ENCODE measurements at places on chromosomes 2 and 18. TPM values are rescaled to one million over a fixed set of nuclear protein-coding genes. Genes with fewer than 3 reads are reported as not detected.

DNA sequence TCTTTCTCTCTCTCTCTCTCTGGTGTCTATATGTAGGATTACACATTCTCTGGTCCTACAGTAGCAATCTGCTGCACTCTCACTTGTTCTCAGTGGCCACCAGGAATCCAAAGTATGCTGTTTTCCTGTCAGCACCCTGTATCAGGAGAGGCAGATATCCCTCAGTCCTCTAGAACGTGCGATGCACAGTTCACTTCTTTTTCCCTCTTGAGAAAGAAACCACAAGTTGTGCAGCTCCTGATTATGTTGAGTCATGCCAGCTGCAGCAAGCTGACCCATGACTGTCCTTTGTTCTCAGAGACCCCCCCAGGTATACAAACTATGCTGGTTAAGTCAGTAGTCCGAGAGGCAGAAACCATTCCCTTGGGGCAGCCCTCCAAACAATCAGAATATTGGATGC lies 54.6 kb downstream of the LANCL1 start:
- DNase-seq: no peak

SCN1A gene
- total RNA-seq: not detected

GRCh38 chr2:85444629-85445172 lies 26.2 kb downstream of the SH2D6 start:
- DNase-seq: no peak

- DNase-seq: no peak
Measured at GRCh38 chr2:47039913-47040562, 115.1 kb downstream of the STPG4 start.

DNA sequence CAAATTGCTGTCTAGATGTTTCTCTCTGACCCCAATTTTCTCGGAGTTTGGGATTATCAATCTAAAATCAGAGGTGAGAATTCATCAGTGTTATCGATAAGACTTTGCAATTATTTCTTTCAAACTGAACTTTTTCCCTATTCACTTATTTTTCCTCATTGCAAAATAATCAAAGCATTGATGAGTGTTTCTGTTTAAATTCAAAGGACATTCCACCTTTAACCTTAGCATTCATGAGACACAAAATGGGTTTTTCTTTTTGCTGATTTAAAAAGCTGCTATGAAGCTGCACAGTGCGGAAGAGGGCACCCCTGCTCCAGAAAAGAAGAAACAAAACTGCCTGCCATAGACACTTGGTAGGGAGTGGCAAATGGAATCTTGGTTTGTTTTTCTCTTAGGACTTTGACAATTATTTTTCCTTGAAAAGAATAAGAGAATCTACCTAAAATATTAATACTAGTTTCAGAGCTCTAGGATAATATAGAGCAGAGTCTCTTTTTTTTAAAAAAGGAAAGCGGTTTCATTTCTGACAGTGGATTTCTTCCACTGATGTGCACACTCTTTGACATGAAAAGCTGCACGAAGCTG lies 203.4 kb downstream of the TGIF1 start:
- DNase-seq: no peak

ACVR1 gene
- 25.0 TPM for total RNA-seq

DNA sequence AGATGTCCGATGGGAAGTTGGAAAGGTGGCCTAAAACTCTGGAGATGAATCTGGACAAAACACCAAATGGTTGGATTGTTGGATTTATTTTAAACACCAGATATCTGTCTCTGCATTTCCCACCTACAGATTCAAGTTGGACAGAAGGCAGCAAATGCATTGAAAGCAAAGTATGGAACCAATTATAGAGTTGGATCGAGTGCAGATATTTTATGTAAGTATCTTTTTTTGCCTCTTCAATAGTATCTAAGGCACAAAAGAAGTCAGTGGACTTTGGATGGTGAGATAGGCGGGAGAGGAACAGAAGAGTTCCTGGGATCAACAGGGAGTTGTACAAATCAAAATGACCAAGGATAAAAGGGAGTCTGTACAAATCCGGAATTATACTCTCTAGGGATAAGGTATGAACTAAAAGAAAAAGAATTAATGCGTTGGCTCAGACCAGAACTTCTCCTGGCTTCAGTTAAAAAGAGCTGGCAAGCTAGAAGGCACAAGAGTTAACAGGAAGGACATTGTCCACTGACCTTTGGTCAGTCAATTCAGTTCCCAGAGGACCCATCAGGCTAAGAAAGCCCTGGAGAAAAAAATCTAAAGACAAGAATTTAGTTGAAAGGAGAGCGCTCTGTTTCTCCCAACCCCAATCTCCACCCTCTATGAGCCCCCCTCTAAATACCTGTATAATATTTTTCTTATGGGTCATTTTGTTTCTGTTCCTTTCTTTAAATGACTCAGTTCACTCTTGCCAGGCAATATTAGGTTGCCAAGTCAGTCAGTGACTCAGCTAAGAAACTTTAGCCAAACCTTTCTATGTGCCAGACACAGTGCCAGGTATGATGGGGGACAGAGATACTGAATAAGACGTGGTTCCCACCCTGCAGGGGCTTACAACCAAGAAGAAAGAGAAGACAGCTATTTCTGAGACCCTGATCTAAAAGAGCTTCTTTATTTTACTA lies 29.1 kb downstream of the CPO start:
- DNase-seq: no peak

DNA sequence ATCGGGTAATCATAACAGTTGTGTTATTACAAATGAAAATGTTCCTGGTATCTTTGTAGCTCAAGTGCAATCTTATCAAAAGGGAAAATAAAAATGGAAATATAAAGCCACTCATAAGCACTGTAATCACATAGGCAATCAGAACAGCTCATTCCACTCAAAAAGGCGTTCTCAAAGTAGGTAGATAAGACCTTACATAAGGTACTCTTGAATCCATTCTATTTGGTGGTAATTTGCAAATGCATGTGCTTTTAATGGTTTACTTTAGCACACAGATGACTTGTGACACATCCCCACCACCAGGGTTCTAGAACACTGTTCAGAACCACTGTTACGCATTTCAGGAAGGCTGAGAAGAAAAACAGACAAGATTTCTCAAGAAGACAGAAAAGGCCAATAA lies 86.7 kb upstream of the NARS1 start:
- no peak for DNase-seq

DNA sequence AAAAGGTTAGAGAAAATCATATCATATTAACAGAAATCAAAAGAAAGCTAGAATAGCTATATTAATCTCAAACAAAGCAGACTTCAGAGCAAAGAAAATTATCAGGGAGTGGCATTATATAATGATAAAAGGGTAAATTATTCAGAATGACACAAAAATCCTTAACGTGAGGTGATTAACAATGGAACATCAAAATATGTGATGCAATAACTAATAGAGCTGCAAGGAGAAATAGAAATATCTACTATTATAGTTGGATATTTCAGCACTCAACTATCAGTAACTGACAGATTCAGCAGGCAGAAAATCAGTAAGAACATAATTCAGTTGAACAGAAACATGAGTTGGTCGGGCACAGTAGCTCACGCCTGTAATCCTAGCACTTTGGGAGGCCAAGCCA lies 275.1 kb upstream of the FSIP2 start:
- DNase-seq: no peak

GRCh38 chr2:165530-165929 lies 98.3 kb downstream of the SH3YL1 start:
- DNase-seq: no peak

DNA sequence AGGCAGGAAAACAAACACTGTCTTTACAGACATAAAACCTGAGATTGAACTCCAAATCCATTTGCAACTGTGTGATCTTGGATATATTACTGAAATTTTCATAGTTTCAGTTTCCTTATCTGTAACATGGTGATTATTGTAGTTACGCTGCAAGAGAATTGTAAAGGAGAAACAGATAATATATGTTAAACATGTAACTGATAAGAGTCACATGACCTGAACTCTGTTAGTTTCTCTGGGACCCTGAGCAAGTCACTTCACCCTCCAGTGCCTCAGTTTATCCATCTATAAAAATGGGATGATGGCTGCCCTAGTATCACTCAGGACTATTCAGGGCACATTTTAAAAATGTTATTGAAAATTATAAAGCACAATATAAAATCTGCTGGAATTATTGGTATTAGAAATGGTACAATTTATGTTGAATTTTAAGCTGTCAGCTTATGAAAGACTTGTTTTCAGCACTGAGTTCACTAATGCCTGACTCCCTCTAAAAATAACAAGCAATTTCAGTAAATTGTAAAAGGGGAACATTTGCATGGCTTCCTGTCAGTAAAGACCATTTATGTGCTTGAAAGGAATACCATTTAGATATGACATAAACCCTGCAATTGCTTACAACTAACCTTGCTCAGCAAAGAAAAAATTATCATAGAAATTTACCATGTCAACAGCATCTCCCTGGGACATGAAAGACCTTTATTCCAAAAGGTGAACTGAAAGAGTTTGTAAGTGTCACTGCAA lies 393.5 kb downstream of the RAD51AP2 start:
- no peak for DNase-seq

DNA sequence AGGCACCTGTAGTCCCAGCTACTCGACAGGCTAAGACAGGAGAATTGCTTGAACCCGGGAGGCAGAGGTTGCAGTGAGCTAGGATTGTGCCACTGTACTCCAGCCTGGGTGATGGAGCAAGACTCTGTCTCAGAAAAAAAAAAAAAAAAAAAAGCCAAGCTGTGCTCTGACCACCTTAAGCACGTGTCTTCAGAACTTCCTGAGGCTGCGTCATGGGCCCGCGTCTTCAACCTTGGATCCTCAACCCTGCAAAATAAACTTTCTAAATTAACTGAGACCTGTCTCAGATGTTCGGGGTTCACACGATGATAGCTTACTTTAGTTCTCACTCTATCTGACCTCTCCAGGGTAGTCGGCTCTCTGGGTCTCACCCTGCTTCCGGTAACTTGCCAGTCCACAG lies 65.8 kb upstream of the CABLES1 start:
- peak; percentile 37 for DNase-seq

DNA sequence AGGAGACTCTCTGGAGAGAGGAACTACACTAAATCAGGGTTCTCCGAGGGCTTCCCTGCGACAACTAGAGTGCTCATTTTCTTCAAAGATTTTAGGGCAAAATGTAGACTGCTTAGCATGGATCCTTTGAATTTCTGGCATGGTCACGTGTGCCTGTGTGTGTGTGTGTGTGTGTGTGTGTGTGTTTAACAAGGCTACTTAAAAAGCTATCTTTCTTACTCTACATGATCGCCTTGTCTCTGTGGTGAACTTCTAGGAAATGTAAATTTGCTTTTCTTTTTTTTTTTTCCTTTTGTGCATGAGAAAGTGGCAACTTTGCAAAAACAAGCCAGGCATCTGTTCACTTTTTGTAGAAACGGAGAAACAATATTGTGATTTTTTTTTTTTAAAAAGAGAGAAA lies 43.9 kb downstream of the SOX11 start:
- no peak for DNase-seq

DNA sequence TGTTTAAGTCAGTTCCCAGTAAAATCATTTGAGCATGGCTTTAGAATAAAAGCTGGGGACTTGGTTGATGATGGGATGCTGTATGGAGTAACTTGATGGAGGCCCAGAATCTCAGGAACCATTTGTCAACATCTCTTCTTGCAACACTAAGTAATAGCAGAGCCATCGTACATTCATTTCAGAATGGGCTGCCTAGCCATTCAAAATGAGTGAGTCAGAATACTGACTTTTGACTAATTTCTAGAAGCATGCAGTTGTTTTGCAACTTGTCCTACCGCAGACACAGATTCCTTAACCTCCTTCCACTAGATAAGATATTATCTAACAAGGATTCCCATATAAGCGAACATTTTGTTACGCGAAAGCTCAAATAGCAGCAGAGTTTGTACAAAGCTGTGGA lies 229.5 kb downstream of the CNTNAP5 start:
- DNase-seq: no peak

All from activated CD4-positive, alpha-beta memory T cell treated with anti-CD3 and anti-CD28 coated beads for 36 hours (primary cell).